ENCODE measurements at places on chromosomes 6 and 20.
A peak's percentile ranks its signal among the peaks of the same experiment; 100 is the strongest.

- DNase-seq, result no peak
Measured at GRCh38 chr6:166877906-166878305, 78.4 kb downstream of the RNASET2 start.

- DNase-seq, result no peak
Measured at GRCh38 chr6:15276036-15276985, 30.4 kb downstream of the JARID2 start.

- no peak for DNase-seq
Measured at GRCh38 chr6:109117346-109118035, 22.2 kb downstream of the CEP57L1 start.

DNA sequence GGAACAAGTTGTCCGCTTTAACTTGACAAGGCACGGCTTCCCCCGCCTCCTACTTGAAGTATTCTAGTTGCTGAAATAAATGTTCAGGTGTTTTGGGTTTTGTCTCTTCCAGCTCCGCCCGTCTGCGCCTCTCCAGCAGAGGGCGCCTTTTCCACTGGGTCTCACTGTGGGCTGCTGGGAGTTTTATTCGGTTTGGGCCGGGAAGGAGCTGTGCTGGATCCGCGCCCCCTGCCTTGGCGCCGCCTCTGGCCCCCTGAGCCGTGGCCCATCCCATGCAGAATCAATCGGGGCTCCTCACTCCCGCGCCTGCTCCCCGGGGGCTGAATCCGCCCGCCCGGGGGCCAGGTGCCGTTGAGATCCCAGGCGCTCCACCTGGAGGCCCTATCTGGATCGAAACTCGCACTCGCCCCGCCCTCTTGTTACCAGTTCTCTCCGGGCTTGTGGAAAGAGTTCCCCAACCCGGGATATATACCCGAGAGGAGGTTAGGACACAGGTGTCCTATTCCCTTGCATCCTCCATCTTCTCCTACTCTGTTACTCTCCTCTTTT lies 51.0 kb upstream of the TCF21 start:
- DNase-seq, result peak; percentile 27

DNA sequence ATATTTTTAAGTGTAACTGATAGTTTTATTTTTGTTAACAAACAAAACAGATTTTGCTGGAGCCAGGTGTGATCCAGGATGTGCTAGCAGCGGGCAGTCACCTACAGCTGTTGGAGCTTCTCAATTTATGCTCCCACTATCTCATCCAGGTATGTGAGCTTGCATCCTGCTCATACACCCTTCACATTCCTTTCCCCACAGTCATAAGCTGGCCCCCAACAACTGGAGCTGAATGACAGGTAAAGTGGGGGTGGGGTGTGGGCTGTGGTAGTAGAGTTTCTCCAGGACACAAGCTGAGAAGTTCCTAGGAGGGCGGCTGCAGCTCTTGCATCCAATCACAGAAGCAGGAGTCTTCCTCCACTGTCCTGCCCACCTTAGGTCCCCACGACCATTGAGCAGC lies 140.1 kb downstream of the KLHL32 start:
- DNase-seq, result no peak

DNA sequence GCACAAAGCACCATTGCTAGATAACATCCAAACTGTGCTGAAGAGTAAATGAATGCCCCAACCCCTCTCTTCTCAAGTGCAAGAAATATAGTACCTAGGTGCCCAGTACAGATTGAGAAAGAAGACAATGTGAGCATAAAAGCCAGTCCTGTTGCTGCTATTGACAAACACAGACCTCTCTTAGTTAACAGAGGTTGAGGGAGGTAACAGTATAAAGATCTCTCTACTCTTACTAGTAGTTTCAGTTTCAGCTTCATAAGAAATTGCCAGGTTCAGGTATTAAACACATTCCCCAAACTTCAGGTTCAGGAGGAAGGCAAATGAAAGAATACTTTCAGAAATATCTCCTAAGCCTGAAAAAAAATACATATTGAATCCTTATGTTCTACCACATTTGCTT lies 31.4 kb downstream of the TBC1D32 start:
- DNase-seq, result no peak

DNA sequence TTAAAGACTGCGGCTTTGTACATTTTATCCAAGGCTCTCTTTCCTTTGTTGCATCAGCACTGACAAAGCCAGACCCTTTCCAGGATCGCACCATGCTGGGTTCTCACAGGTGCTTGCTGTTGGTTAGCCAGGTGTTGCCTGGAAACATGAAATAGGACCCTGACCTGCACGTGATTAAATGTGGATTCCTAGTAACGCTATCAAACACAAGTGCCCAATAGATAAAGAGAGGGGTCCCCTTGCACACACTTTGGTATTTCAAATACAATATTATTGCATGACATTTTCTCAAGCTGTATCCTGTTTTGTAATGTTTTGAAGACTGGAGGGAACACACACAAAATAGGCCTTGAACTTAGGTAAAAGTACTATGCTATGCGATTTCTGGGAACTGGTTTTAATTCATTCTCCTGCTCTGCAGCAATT lies 73.3 kb downstream of the AKAP12 start:
- DNase-seq, result no peak

DNA sequence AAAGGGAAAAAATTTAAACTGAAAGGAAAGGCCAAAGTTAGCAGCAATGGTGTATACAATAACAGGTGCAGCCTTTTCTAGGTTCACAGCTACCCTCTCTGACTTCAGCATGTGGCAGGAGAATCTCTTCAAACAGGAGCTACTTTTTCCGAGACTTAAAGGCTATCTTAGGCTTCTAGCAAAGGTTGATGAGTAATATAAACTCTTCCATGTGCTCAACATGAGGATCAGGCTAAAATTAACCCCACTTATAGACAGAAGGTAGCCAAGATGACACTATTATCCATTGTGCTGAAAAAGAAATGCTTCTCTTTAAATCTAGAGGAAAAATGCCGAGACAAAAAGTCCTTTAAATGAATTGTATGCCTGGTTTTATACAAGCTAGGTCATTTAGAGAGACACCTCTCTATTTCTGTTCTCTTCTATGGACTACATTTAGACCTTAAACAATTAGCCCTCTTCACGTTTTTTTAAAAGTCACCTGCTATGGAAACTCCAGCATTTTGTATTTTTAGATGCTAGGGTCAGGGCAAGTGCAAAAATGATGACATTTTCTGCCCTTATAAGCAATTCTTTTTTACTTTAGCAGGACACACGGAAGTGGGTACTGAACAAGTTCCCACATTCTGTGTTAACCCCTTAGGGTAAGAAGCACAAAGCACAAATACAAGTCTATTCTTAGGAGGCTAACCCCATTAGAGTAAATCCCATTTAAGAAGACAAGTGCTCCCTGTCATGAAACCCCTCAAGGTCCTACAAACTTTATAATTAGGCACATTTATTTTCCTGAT lies 216.8 kb upstream of the CITED2 start:
- DNase-seq, result no peak

- DNase-seq, result no peak
Measured at GRCh38 chr20:41116282-41116956, 20.9 kb upstream of the PLCG1 start.

GRCh38 chr6:157283330-157283898 lies 39.9 kb downstream of the TMEM242 start:
- no peak for DNase-seq

GRCh38 chr20:62066983-62067433 lies 1.3 kb upstream of the TAF4 start:
- DNase-seq, result peak; percentile 12

GRCh38 chr20:25539742-25540672 lies 45.3 kb downstream of the NINL start:
- DNase-seq, result peak; percentile 52

GRCh38 chr6:117143647-117144046 lies 121.7 kb upstream of the VGLL2 start:
- DNase-seq, result no peak

GRCh38 chr20:13353261-13353945 lies 132.3 kb downstream of the ISM1 start:
- DNase-seq, result no peak

- peak; percentile 3 for DNase-seq
Measured at GRCh38 chr6:110664933-110665332, 150.3 kb downstream of the CDK19 start.

DNA sequence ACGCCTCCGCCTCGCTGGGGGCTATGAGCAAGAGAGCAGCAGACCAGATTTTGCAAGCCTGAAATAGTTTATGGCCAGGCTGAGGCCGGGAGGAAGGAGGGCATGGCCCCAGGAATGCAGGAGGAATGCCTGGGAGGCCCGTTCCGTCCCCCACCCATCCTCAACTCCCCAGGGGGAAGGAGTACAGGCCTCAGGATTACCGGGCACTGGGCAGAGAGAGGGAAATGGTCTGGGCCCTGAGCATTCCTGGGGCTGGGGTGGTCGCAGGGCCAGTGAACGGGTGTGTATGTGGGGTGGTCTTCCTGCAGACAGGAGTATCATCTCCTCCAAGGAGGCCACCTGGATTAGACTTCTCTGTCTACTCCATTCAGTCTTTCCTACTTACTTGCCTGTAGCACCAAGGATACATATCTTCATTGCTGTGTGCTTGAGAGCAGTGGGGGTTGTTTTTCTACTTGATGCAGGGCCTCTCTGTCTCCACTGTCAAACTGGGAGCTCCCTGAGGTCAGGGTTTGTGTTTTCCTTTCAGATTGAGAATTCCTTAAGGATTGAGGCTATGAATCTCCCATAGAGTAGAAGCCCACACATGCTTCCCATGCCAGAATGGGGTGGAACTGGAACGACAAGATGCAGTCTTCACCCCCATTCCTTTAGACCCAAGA lies 81.3 kb downstream of the VEGFA start:
- peak; percentile 96 for DNase-seq

GRCh38 chr6:79305020-79305419 lies 70.5 kb upstream of the HMGN3 start:
- no peak for DNase-seq

GRCh38 chr6:106155219-106155830 lies 69.2 kb downstream of the PRDM1 start:
- peak; percentile 86 for DNase-seq

- DNase-seq, result peak; percentile 53
Measured at GRCh38 chr6:131960371-131961133, 9.4 kb upstream of the CCN2 start.

DNA sequence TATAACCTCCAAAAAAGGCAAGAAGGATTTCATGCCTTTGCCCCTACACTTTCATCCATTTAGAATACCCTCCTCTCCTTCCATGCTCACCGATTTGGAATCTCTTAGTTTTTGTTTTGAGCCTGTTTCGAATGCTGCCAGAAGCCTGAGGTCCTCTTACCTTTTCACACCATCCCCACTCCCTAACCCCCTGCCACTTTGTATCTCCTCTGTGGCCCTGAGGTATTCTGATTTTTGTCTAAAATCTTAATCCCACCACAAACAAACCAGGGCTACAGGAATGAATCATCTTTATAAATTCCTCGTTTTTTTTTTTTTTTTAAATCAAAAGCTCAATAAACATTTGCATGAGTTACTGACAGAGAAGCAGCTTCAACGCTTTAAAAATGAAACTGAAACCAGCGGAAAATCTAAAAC lies 1.6 kb upstream of the RPS12 start:
- DNase-seq, result no peak

DNA sequence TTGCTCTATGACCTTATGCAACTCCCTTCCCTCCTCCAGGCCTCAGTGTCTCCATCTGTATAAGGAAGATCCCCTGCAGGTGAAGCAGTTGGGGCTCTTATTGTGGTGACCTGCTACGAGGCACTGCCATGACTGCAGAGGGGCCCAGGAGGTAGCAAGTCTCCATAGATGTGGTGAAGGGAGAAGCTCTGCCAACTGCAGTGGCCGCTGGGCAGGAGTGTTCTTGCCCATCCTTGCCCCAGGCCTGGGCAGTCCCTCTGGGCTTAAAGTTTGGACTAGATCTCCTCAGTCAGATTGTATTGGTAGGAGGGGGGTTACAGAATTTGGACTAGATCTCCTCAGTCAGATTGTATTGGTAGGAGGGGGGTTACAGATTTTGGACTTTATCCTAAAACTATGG lies 12.2 kb downstream of the KCNK17 start:
- DNase-seq, result no peak

GRCh38 chr6:2448826-2449571 lies 203.6 kb upstream of the GMDS start:
- peak; percentile 84 for DNase-seq

DNA sequence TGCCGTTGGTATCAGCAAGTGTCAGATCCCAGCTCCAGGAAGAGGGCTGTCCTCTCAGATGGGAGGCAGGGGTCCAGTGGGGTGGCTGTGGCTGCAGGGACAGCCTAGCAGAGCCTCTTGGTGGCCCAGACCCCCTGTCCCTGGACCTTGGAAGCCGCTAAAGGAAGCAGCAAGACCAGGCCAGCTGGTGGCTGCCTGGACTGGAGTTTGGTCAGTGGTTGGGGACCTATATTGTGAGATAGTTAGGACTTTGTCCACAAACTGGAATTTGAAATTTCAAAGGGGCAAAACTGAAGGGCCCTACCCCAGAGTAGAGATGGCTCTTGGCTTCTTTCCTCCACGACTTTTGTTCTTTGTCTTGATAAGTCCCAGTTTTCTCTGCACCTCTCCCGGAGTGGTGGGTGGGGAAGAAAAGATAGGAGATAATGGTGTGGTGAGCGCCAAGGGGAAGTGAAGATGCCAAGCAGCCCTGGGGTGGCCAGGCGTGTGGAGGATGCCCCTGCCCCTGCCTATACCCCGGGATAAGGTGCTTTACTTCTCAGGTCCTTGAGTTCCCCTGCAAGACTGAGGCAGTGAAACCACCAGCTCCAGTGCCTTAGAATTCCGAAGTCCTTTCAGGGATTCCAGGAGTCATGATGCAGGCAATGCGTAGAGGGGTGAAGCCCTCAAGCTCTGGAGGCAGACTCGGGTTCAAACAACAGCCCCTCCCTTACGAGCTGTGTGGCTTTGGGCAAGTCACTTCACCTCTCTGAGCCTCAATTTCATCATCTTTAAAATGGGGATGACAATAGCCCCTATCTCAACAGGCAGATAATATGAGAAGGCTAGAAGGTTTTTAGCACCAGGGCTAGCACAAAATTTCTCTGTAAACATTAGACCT lies 40.2 kb downstream of the HNF4A start:
- no peak for DNase-seq

- DNase-seq, result peak; percentile 51
Measured at GRCh38 chr6:127939442-127940066, 38.7 kb upstream of the THEMIS start.

DNA sequence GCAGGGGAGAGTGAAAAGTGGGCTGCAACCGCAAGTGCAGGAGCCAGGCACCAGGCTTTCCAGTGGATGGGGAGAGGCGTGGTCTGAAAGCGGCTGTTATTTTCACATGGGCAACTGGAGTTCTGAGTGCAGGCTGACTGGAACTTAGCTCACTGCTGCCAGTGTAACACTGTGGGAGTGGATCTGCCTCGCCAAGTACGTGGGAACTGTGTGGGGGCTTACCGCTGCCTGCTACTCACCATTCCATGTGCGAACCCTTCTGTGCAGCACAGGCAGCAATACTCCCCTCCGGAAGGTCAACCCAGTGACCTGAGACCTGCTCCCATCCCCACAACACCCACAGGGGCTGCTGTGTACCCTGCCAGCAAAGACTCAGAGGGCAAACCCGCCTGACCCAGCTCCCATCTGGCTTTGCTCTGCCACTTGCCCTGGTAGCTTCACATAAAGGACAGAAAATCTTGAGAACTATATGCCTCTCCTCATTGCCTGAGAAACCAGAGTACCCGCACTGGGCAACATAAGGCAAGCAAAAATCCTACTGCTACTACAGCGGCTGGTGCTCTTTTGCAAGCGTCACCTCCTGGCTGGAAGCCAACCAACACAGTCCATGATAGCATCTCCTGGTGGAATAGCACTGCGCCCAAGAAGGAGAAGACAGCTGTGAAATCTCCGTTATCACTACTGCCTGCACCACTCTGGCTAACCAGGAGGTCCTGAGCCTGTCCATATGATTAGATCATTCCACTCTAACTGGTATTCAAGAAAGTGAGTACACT lies 54.4 kb upstream of the SIRPG start:
- no peak for DNase-seq

GRCh38 chr6:143517447-143517773 lies 5.9 kb upstream of the FUCA2 start:
- DNase-seq, result no peak

- peak; percentile 77 for DNase-seq
Measured at GRCh38 chr6:2353412-2354137, 108.2 kb upstream of the GMDS start.
